ENCODE measurements at places on chromosomes 4 and X.
A peak's percentile ranks its signal among the peaks of the same experiment; 100 is the strongest.

- no peak for DNase-seq
Measured at GRCh38 chr4:38621028-38621684, 42.8 kb upstream of the KLF3 start.

DNA sequence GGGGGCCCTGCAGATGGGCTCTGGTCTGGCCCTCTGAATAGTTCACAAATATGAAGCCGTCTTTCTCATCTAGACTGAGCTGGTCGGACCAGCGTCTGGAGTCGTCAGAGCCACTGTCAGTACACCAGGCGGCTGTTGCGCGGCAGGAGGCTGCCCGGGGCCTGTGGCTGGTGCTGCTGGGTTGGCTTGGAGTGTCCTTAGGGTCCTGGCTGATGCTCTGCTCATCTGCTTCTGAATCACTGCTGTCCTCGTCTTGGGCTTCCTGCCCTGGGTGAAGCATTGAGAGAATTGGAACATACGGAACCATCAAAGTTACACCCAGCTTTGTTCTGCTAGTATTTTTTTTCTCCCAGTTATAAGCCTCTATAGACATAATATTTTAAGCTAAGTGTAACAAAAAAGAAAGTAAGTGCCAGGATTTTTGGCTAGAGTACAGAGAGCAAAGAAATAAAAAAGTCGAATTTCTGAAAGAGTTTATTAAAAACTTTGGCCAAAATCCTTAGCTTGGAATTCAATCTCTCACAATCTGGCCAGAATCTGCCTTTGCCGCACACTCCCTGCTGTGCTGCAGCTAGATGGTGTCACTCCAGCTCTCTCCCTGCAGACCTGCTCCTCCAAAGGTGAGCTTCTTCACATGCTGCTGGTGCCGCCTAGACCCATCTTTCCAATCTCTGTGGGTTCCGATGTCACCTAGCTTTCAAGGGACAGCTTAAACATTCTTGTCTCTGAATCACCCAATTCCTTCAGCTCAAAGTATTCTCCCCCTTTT, 96.2 kb downstream of the CDS1 start:
- no peak for DNase-seq

DNA sequence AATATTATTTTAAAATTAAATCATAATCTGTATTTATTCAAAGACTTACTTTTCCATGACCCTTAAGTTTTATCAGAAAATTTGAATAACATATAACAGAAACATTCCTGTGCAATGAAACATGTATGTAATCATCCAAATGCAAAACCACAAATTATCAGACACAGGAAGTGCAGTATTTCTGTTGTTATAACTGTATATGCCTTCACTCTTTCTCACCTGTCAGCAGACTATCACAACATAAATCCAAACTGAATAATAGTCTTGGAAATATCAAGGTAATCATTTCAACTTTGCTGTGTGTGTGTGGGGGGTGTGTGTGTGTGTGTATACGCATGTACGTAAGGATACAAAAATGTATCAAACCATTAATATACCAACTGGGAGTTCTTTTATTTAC, 285.9 kb downstream of the SLC7A11 start:
- no peak for DNase-seq

- DNase-seq = no peak
Measured at GRCh38 chr4:183770906-183771305, 111.8 kb downstream of the TRAPPC11 start.

GRCh38 chrX:75603833-75604232, 81.0 kb upstream of the ZDHHC15 start:
- DNase-seq = no peak

GRCh38 chr4:169416461-169416860, 145.7 kb upstream of the SH3RF1 start:
- no peak for DNase-seq

DNA sequence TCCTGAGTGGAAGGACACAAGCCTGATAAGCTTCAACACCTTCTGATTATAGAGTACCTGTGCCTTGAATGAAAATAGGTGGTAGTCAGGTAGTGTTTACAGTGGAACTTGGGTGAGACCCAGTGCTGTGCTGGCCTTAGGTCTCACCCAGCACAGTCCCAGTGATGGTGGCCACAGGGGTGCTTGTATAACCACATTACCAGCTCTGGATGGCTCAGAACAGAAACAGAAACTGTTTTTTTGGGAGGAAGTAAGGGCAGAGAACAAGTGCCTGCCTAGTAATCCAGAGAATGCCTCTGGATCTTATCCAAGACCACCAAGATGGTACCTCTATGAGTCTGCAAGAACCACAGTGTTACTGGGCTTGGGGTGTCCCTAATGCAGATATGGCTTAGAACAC, 171.5 kb upstream of the DIPK2B start:
- DNase-seq = no peak

DNA sequence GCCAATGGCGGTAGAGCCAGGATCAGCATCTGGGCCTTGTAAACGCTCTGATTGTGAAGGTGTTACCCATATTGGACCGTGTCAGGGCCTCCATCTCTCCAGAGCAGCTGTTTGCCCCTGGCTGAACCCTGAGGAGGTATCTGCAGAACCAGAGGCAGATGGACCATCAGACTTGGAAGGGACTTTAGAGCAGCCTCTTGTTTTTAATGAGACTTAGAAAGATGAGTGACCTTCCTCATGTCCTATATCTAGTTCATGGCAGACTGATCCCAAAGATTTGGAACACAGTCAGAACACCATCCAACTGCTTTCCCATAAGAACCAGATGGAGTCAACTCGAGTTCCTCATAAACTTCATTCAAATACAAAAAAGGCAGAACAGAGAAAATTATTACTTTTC, 135.1 kb upstream of the MSX1 start:
- no peak for DNase-seq

GRCh38 chrX:1491851-1492349, 39.2 kb upstream of the ASMTL start:
- DNase-seq = no peak

DNA sequence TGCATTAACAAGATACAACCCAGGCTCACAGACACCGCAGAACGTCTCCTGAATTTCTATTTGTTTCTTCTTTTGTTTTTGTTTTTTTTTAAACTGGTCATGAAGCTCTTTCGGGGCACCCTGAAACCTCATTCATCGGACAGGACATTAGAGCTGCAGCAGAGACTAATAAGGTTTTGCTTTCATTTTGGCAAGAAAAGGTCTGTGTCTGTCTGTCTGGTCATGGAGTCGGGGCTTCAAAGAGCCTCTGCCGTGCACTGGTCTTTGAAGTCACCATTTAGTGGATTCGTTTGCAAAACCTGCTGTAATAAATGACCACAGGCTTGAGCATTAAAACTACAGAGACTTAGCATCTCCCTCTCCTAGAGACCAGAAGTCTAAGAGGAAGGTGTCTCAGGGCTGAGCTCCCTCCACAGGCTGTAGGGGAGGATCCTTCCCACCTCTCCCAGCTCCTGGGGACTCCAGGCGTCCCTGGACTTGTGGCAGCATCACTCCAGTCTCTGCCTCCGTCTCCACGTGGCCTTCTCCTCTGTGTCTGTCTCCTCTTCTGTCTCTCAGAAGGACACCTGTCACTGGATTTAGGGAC, 247.5 kb downstream of the CRLF2 start:
- no peak for DNase-seq

DNA sequence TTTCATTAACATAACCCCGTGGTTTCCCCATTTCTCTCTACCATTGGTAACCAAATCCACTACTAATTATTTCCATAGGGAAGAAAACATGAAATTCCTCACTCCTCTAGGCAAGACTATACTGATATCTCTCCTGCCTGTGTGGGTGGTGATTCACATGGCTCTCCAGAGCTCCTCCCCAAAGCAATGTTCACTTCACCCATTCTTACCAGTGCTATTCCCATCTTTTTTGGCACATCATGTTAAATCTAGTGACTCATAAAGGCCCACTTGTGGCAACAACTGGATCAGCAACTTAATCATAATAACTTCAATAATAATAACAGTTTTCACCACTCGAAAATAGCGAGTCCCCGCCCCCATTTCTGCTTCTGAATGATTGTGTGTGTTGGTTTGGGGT, 6.1 kb upstream of the HCCS start:
- no peak for DNase-seq

DNA sequence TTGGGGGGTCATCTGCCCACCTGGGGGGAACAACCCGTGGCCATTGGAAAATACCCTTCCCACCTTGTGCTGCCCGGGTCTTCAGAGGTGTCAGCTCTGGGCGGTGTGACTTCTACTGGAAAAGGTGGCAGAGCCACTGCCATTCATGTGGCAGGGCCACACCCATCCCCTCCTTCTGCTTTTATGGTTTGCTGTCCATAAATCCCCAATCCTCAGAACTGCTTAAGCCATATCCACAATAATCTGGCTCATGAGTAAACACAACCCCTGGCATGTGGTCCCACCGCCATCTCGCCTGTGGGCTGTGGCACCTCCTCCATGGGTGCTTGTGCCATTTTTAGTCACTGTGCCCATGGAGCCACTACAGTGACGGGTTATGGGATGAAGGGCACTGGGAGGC, 20.6 kb downstream of the SORCS2 start:
- DNase-seq = no peak

DNA sequence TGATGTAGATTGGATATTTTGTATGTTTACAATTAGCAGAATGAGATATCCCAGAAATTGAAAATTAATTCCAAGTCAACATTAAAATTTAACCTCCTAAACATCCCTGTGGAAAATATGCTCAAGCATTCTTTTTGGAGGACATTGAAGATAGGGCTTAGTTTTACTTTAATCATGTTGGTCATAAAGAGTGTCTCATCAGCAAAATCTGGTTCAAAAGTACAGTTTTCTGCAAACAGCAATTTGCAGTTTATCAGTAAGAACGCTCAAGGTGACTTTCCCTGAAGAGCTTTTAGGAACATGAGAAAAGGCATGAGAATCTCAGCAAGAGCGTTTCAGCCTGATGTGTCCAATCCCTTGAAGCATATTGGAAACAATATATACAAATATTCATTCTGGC, 889.8 kb downstream of the CENPC start:
- no peak for DNase-seq

GRCh38 chr4:57220734-57221133, 110.5 kb upstream of the IGFBP7 start:
- no peak for DNase-seq

GRCh38 chr4:108171339-108172230, 2.9 kb upstream of the LEF1 start:
- peak; percentile 47 for DNase-seq

GRCh38 chrX:51336584-51336983, 4.0 kb downstream of the NUDT10 start:
- no peak for DNase-seq

- DNase-seq = no peak
Measured at GRCh38 chr4:78568640-78569305, 17.2 kb downstream of the ANXA3 start.

DNA sequence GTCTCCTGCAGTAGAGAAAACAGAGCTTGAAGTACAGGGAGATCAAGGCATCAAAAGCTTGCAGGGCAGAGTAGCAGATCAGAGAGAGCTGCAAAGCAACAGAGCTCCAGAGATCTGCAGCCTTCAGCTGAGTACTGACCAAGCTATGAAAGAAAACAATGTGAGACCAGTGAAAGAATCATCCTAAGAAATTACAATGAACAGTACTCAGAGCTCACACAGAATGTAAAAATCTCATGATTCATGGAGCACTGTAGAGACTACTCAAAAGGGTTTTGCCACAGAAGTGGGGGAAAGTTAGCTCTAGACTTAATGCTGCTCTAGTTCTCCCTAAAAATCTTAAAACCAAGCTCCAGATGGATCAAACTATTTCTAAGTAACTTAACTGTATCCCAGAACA, 80.0 kb upstream of the MAB21L2 start:
- DNase-seq = no peak

GRCh38 chr4:188177997-188178675, 38.9 kb downstream of the TRIML1 start:
- DNase-seq = no peak

DNA sequence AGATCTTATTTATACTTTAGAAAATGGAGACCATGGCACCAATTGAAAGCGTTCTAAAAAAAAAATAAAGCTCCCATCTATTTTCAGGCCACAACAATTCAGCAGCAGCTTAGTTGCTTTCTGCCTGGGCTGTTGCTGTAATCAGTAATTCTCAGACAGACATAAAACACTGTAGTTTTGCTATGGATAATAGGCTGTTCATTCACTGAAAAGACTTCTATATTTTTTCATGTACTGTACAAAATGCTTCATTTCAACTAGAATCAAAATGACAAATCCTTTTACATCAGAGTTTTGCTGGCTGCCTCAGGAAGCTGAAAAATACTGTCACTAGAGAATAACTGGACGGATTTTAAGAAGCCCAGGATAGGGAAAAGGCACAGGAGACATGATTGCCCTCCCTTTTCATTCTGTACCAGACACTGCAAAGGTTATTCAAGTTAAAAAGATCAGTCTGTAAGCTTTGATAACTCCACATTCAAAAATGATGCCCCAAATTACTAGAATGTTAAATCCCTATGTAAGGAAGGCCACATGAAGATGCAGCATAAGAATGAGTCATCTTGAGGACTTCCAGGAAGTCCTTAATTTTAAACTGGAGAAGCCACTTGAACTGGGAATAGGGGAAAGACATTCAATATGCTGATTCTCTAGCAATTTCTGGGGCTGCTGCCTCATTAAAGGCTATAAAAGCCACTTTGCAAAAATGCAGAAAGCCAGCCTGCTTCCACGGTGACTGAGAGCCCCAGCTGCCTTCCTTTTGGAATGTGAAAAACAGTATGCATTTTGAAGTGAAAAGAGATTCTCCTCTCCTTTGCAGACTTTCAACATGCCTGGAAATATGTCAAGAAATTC, 403.2 kb upstream of the RASGEF1B start:
- no peak for DNase-seq

DNA sequence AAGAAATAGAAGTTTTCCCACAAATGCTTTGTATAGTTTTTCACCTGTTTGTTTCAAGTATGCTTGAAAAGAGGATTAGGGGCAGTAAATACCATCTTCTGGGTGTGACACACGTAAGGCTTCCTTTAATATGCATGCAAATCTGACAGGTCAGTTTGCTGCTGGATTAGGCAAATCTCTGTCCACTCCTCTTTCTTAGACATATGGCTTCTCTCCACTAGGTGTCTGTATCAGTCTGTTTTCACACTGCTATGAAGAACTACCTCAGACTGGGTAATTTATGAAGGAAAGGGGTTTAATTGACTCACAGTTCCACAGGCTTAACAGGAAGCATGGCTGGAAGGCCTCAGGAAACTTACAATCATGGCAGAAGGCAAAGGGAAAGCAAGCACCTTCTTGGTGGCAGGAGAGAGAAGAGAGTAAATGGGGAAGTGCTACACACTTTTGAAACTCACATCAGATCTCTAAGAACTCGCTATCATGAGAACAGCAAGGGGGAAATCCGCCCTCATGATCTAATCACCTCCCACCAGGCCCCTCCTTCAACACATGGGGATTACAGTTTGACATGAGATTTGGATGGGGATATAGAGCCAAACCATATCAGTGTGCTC, 66.9 kb downstream of the TAB3 start:
- no peak for DNase-seq

All from effector memory CD4-positive, alpha-beta T cell (primary cell).